ENCODE measurements at places on chromosomes 11 and 22.

GRCh38 chr11:120168108-120168959, 30.4 kb upstream of the TRIM29 start:
- no peak for DNase-seq

DNA sequence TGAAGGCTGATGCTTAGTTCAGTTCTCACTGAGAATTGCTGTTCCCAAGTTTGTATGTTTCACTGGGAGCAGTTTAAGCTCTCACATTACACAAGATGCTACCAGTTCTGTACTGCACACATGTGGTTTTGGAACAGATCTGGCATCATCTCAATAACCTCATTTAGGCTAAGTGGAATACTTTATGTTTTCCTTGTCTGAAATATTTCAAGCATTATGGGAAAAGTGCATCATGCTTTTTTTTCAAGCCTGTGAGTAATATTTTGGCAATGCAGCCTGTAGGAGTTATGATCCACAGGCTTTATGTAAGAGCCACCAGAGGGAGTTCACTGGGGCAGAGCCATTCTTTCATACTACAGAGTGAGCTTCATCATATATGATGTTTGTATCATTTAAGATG, 141.5 kb downstream of the OR4C45 start:
- DNase-seq: no peak

DNA sequence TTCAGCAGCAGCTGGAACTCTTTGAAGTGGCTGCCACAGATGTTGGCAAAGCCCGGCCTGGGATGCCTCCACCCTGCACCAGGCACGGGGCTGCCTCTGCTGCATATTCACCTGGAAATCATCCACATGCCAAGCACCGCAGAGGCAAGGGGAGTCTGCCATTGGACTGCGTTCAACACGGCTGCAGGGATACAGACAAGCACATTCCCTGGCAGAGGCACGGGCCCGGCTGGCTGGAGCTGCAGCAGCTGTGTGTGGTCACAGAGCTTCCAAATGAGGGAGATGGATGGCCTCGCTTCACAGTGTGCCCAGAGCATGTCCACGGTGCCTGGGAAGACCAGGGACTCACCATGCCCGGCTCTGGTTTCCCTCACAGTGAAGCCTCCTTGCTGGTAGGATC, 1378.9 kb downstream of the TBC1D22A start:
- DNase-seq: no peak

GRCh38 chr22:19115628-19116027, 6.6 kb downstream of the DGCR2 start:
- DNase-seq: peak; percentile 49

GRCh38 chr11:125092669-125093068, 18.8 kb downstream of the TMEM218 start:
- DNase-seq: no peak

GRCh38 chr11:43810929-43811596, 69.6 kb upstream of the ALKBH3 start:
- no peak for DNase-seq

DNA sequence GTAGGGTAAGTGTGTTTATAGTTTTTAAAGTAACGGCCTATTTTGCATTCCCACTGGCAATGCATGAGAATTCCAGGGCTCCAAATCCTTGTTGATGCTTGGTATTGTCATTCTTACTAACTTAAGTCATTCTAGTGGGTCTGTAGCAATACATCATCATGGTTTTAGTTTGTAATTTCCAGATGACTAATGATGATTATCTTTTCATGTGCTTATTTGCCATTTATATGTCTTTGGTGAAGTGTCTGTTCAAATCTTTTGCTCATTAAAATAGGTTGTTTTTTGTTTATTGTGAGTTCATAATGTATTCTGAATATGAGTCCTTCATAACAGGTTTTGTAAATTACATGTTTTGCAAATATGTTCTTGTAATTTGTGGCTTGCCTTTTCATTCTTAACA, 31.2 kb downstream of the MTMR3 start:
- DNase-seq: no peak

GRCh38 chr11:83554876-83555275, 268.7 kb upstream of the CCDC90B start:
- no peak for DNase-seq

DNA sequence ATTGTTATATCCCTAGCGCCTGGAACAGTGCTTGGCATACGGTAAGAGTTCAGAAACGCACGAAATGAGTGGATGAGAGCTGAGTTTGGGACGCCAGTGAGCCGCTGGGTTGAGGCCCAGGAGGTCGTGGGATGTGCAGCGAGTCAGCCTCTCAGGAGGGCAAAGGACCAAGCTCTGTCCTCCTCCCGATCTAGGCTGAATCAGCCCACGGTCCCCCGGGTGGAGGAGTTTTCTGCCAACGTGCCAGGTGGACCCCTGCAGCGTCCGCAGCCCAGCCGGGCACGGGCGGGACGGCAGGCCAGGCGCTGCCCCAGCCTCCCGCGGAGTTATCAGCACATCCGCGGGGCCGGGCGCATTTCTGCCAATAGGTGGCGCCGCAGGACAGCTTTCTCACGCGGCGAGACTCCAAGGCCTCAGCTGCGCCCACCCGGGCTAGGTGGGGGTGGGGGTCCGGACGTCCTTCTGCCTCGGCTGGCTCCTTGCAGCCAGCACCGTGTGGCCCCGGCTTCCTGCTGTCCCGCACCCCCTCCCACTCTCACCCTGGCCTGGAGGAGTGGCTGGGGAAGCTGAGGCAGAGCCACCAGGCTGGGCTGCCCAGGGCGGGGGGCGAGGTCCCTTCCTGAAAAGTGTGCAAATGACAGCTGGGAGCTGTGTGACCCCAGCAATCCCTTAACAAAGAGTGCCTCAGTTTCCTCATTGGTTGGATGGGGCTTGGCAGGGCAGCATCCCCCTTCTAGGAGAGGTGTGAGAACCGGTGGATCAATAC, 2.2 kb upstream of the RPS19BP1 start:
- DNase-seq: peak; percentile 86

DNA sequence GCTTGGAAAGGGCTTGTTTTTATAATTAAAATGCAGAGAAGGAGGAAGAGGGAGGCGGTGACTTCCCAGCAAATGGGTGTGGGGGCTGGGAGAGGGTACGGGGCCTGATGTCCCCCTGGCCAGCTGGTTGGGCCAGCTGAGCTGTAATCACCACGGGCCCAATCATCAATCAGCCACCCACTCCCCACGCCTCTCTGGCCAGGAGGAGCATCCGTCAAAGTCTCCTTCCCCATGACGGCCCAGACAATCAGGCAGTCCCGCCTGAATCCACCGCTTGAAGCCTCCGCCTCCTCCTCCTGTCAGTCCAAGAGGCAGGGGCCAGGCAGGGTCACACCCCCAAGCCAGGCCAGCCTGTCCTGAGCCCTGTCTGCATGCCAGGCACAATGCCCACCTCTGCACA, 13.3 kb upstream of the CABP7 start:
- no peak for DNase-seq

- DNase-seq: peak; percentile 24
Measured at GRCh38 chr11:65043881-65044501, 3.0 kb downstream of the SAC3D1 start.

DNA sequence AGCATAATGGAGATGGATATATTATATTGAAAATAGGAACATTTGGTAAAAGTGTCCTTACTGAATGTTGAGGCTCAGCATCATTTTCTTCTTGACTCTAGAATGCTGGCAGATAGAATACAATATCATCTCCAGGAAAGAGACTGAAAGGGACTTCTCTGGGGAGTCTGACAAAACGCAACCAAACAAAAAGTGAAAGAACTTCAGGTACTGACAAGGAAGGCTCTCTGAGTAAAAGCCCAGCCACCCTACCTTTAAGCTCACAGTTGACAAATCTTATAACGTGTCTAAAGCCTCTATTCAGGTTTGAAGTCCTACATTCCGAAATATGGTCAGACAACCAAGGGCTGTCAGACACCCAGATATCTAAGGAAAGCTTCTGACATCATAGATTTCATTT, 590.8 kb downstream of the SOX6 start:
- peak; percentile 7 for DNase-seq

GRCh38 chr11:2209370-2209801, 37.8 kb upstream of the TH start:
- no peak for DNase-seq

GRCh38 chr11:36447947-36448346, 62.1 kb downstream of the TRAF6 start:
- DNase-seq: no peak

GRCh38 chr11:87259736-87260135, 222.0 kb downstream of the TMEM135 start:
- no peak for DNase-seq

GRCh38 chr11:119828006-119828405, 99.0 kb upstream of the NECTIN1 start:
- no peak for DNase-seq

DNA sequence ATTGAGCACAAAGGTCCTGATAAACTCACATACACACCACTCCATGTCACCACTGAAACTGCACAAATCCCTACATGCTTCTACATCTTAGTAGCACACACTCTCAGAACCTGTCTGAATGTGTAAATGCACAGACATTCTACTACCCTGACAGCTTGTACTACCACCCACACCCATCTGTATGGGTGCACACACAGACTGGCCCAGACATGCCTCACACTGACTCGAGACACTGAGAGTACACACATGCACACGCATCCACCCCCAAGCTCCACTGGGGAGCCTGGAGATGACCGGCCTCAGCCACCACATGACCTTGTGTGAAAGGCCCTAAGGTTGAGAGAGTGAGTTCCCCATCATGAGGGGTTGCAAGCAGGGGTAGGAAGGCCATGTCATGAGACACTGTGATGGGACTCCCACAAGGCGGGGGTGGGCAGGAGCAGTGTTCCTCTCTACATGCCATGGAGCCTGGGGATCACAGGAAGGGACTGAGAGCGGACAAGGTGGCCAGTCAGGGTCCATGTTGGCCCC, 28.1 kb downstream of the ARAP1 start:
- no peak for DNase-seq

GRCh38 chr22:37734964-37735451, 38.2 kb downstream of the TRIOBP start:
- DNase-seq: peak; percentile 12

GRCh38 chr11:77470971-77471370, 2.9 kb downstream of the PAK1 start:
- no peak for DNase-seq

DNA sequence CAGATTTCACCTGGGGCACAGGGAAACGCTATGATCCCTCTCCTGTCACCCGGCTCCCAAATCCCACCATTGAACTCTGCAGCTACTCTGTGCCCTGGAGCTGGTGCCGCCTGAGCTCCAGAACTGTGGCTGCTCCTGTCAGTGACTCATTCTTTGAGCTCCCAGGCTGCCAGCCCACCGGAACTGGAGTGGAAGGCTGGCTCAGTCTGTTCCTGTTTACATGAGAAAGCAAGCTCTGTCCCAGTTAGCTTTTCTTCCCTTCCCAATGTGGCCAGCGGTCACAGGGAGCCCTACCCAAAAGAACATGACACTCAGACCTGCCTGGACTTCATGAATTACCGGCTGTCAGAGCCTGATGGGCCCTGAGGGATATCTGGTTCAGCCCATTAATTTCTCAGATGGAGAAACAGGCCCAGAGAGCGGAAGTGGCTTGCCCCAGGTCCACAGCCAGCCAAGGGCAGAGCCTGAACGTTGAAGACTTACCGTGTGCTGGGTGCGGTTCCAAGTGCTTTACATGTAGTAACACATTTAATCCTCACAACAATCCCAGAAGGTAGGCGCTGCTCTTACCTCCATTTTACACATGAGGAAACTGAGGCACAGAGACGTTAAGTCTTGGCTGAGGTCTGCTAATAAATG, 23.8 kb upstream of the IGSF22 start:
- DNase-seq: peak; percentile 27

- DNase-seq: no peak
Measured at GRCh38 chr11:33934450-33934849, 42.6 kb upstream of the LMO2 start.

DNA sequence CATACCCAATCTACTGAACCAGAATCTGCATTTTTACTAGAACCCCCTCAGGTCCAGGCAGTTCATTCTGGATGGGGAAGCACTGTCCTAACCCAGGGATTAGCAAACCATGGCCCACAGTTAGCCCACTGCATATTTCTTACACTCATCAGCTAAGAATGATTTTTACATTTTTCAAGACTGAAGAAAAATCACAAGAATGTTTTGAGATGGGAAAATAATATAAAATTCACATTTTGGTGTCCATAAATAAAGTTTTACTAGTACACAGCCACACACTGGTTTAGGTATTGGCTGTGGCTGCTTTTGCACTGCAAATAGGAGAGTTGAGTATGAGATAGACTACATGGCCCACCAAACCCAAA, 59.4 kb downstream of the PPFIBP2 start:
- DNase-seq: no peak

GRCh38 chr11:82085493-82085892, 648.2 kb downstream of the FAM181B start:
- DNase-seq: no peak

DNA sequence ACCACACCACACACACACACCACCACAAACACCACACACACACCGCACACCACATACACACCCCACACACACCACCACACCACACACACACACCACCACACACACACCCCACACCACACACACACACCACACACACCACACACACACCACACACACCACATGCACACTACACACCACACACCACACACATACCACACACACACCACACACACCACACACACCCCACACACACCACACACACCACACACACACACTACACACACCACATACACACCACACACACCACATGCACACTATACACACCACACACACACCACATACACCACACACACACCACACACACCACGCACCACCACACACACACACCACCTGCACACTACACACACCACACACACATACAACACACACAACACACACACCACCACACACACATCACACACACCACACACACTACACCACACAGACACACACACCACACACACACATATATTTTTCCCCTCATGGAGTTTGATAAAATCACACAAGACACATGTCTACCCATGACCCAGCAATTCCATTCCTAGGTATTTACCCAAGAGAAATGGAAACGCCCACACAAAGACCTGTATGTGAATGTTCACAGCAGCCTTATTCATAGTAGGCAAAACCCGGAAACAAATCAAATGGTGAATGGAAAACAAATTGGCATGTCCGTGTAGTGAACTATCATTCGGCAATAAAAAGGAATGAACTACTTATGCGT, 14.3 kb downstream of the CD5 start:
- no peak for DNase-seq

DNA sequence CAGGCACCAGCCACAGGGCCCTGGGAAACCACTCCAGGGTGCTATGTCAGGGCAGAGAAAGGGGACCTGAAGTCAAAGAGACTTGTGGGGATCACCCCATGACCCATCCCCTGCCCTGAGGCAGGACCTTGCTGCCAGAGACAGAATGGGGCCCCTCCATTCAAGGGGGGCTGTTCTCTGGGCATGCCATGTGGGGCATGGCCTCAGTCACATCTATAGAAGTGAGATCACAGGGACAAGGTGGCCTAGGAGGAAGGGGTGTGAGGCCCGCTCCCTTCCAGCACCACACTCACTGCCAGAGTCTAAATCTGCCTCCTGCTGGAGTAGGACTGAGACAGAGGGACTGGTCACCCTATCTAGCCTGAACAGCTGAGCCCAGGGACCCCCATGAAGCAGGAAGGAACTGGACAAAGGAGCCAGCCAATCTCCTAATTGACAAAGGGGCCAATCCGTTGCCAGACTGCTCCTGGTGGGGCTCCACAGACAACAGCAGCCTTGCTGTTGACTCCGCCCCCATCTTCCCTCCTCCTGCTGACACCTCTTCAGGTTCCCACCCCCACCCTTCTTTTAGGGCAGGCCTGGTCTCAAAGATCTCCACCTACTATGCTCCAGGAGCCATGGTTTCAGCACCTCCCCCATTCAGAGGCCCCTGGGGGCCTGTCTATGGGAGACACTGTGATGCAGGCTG, 26.0 kb downstream of the NEAT1 start:
- DNase-seq: no peak

All from OCI-M1 (cell line).